ENCODE measurements at places on chromosomes 11 and 22.

DNA sequence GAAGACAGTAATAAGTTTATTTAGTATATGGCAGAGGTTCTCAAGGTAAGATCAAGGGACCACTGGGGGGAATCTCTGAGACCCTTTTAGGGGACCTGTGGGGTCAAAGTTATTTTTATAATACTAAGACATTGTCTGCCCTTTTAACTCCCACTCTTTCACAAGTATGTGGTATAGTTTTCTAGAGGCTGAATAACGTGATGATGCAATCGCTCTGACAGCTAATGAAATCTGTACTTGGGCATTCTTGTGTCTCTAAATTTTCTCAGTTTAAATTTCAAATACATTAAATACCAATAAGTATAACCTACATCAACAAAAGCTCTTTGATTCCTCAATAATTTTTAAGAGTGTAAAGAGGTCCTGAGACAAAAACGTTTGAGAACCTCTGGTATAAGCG, 147.9 kb downstream of the ATG16L2 start:
- DNase-seq = no peak

DNA sequence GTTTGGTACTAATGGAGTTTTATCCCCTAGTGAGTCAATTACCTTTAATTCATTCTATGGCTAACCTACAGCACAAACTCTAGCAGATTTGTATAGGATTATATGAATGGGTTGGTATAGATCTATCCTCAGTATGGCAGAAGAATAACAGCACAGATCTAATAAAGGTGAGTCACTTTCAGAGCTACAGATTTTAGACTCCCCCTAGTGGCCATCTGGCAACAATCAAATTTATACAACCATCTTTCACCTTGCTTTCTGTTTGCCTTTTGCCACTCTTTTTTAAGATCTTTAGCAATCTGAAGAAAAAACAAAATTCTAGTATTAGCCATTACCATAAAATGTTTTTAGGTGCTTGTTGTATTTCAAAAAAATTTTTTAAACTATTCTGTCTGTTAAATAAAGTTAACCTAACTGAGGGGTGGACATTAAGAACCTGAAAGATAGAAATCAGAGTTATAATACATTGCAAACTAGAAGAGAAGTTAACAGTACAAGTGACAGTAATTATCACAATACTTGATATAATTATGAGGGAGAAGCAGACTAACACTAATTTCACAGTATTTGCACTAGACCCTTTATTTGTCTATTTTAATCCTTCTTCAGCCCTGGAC, 25.8 kb downstream of the DDIAS start:
- DNase-seq = no peak

DNA sequence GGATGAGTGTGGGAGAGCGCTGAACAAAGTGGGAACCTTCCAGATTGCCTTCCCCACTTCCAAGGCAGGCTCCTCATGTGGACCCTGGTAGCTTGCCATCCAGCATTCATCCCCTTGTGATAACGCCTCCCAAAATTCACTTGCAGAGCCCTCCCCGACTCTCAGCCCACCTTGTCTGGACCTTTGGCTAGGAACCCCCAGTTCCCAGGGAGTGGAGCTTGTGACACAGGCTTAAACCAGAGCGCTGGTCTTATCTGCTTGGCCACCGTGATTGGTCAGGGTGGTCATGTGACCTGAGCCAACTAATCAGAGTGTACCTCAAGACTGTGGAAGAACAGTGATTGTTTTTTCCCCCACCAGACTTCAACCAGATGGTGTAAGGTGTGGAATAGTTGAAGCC, 9.6 kb upstream of the SLC35C1 start:
- DNase-seq = no peak

GRCh38 chr11:35173616-35174566, 34.9 kb downstream of the CD44 start:
- DNase-seq = no peak

- no peak for DNase-seq
Measured at GRCh38 chr22:26852176-26852575, 194.8 kb downstream of the MIAT start.

GRCh38 chr11:126862664-126863243, 137.8 kb downstream of the KIRREL3 start:
- no peak for DNase-seq

- no peak for DNase-seq
Measured at GRCh38 chr22:33680632-33681031, 239.6 kb downstream of the LARGE1 start.

GRCh38 chr11:95671768-95672167, 117.8 kb downstream of the FAM76B start:
- no peak for DNase-seq

DNA sequence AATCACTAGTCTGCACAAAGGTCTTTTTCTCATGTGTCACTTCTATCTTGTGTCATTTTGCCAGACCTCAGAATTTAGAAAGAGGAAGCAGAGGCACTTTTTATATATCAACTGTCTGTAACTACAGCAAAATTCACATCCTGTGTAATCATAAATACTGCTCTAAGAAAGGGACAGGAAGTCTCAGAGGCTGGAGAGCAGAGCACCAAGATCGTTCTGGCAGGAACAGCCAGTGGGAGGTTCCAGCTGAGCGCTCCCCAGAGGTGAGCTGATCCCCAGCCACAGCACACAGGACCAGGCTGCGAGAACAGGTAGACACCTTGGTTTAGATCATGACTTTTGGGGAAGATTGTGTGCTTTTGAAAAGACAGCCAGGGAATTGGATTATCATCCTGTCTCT, at the start of gene MS4A7:
TSS of gene MS4A7 (plus strand) at position 179 of the 400 bp plus-strand sequence. CDS start 4,610 bp downstream, outside the sequence.
- DNase-seq = no peak

- DNase-seq = no peak
Measured at GRCh38 chr11:76995081-76995576, 39.1 kb upstream of the B3GNT6 start.

- no peak for DNase-seq
Measured at GRCh38 chr22:30056015-30056414, 24.2 kb upstream of the HORMAD2 start.

GRCh38 chr22:43183496-43184277, 3.2 kb downstream of the TTLL12 start:
- DNase-seq = no peak

- DNase-seq = no peak
Measured at GRCh38 chr22:25746012-25746373, 4.0 kb downstream of the MYO18B start.

GRCh38 chr22:20464096-20464614, 26.5 kb upstream of the SCARF2 start:
- DNase-seq = peak; percentile 42

GRCh38 chr11:44028816-44029506, 18.8 kb upstream of the ACCSL start:
- DNase-seq = no peak

DNA sequence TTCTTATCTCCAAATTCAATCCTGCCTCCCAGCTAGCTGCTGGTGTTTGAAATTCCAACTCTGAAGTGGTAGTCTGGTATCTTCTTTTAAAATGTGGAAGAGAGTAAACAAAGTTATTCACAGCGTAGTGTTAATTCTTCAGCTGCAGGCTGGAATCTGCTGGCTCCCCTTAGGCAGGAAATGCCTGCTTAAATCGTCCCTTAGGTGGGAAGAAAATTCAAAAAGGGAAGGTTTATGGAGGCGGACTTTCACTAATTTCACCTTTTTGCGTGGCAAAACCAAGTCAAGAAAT, 439.0 kb upstream of the CCDC90B start:
- DNase-seq = no peak

GRCh38 chr22:20118300-20119020, 1.4 kb upstream of the TRMT2A start:
- no peak for DNase-seq

DNA sequence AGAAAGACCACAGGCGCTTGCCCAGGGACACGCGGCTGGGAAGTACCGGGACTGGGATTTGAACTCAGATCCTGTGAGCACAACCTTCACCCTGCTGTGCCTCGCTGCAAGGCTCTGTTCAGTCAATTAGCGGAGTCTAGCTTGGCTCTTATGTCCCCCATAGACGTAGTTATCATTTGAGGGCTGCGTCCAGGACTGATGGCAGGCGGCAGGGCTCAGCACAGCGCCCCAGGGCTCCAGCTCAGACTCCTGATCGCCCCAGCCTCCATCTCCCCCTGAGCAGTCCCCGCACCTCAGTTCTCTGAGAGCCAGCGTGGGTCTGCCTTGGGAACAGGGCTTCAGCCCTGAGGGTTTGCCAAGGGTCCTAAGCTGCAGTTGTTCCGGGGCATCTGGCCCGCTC, 19.8 kb downstream of the MRGPRG start:
- DNase-seq = no peak

DNA sequence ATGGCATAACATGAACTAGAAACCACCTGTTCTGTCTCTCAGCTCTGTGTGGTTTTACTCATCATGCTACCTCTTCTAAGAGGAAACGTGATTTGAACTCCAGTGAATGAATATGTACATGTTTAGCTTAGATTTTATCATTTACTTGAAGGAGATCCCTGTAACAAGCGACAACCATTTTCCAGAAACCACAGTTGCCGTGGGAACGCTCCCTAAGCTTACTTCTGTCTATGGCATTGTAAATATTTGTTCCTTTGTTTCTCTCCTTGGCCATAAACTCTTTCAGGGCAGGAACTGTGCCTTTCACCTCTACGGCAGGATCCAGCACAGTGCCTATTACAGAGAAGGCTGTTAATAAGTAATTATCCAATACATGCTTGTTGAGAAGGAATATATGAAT, 17.1 kb upstream of the TPH1 start:
- no peak for DNase-seq

DNA sequence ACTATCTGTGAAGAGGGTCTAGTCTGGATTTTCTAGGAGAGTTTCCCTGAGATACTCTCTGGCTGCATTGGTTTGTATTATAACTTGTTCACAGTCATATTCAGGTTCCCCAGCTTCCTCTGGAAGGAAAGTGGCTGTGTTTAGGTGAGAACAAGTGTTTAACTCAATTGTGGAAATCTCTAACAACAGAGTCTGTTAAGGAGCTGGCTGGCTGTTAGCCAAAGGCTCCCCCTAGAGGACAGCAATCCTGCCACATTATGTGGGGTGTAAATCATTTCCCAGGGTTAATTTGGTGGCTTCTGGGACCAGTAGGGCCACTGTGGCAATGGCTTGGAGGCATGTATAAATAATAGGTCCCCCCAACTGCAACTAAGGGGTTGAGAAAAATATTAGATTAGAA, 18.4 kb downstream of the MS4A6E start:
- no peak for DNase-seq

GRCh38 chr22:24950272-24950902, 2.1 kb upstream of the KIAA1671 start:
- DNase-seq = no peak

DNA sequence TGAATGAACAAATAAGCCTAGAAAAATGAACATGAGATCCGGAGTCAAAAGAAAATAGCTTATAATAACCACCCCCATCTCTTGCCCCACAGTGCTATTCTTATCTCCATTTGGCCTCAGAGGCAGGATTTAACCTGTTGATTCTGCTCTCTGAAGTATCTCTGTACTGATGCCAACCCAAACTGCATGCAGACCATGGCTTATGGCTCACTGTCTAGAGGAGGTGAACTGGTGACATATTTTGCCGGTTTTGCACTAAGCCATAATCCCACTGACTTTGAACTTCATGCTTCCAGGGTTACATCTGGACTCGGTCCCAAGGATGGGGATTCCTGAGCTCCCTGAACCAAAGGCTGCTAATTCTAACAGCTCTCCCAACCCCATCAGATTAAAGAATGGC, 397.1 kb downstream of the TENM4 start:
- no peak for DNase-seq

GRCh38 chr11:117428856-117429229, 101.2 kb downstream of the CEP164 start:
- DNase-seq = no peak

DNA sequence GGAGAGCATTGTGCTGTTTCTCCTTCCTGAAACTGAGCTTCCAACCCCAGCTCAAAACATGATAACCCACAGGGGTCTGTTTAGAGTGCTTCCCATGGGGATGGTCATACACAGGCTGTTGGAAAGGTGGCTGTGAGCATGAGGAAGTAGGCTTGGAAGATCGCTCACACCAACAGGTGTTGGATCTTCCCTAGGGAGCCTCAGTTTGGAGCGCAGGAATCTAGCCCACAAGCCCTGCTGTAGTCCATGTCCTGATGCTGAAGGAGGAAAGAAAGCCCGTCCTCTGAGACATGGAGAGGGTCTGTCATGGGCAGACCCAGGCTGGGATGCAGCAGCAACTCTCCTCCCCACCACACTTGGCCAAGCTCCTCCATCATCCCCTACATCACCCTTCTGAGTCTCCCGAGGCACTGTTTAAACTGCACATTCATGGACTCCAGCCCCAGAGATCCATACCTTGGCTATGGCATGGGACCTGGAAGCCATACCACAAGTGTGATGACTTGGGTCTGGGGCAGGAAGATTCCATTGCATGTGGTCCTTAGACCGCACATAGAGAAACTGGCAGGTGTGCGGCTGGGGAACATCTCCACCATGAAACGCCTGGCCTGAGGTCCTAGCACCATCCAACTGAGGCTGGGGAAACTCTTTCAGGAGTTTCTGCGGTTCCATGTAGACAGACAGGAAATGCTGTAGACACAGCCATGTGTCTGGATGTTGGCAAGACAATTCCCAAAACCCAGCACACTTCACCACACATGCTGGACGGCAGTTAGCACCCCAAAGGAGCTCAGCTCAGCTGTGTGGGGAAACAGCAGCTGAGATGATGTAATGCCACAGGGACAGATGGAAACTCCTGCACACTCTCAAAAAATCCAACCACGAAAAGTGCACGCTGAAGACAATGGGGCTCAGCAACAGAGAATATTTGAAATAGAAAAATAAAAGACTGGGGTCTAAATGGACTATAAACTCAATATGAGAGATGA, 27.6 kb upstream of the TTC12 start:
- DNase-seq = no peak

- DNase-seq = no peak
Measured at GRCh38 chr22:39396797-39397195, 2.8 kb upstream of the TAB1 start.

DNA sequence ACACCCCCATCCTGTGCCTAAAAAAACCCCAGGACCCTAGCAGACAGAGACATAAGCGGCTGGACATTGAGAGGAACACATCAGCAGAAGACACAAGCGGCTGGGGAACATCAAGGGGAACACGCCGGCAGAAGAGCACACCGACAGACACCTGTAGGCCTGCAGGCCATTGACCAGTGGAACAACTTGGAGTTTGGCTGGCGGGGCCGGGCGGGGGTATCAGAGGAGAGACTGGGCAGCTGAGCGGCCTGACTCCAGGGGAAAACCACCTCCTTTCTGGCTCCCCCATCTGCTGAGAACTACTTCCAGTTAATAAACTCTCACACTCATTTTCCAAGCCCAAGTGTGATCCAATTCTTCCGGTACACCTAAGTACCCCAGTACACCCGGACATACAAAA, 264.7 kb upstream of the ISX start:
- DNase-seq = no peak
